ENCODE measurements at places on chromosomes 12 and 14.

DNA sequence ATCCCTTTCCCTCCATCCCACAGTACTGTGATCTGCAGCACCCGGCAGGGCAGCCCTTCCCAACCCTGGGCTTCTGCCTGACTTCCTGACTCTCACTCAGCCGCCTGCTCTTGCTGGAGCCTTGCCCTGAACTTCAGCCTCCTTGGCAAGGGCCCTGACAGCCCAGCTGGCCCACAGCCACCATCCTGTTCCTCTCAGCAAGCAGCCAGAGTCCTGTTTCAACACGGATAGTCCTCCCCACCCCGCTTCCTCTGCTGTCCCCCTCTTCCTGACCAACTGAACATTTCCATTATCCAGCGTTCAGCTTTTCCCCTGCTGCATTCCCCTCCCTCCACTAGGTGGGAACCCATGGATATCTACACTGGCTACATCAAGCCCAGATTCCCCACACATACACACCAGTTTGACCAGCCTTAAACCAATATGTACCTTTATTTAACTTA, 74.0 kb upstream of the MDM1 start:
- DNase-seq, result no peak

DNA sequence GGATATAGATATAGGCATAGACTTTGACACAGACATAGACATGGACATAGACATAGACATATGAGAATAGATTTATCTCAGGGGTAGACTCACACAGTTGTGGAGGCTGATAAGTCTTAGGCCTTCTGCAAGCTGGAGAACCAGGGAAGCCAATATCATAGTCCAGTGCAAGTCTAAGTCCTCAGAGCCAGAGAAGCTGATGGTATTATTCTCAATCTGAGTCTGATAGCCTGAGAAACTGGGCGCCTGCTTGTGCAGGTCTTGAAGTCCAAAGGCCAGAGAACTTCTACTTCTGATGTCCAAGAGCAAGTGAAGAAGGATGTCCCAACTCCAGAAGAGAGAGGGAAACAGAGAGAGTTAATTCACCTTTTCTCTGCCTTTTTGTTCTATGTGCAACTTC, 476.5 kb downstream of the SLC6A15 start:
- DNase-seq, result no peak

DNA sequence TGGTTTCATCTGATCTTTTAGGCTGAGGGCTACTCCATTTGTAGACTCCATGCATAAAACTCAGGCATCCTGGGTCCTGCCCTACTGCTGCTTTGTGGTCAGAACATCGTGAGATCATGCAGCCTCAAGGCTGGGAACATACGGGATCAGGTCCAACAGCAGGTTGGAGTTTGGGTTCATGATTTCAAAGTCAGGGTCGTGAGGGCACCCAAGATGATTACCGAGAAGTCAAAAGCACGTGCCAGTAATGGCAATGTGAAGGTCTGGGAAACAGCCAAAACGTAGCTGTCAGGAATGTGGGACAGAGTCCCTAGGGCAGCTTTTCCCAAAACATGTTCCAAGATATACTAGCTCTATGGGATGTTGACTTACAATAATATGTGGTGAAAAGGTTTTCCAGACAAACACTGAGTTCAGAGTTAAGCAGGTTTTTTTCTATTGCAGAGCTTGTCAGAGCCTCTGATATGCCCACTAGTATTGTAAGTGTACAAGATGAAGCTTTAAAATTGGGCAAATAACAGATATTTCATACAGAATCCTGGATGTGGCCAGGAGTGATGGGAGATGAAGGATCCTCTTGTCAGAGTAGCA, 130.3 kb upstream of the DNM1L start:
- no peak for DNase-seq

GRCh38 chr12:5014269-5014668, 29.4 kb upstream of the KCNA5 start:
- DNase-seq, result no peak

DNA sequence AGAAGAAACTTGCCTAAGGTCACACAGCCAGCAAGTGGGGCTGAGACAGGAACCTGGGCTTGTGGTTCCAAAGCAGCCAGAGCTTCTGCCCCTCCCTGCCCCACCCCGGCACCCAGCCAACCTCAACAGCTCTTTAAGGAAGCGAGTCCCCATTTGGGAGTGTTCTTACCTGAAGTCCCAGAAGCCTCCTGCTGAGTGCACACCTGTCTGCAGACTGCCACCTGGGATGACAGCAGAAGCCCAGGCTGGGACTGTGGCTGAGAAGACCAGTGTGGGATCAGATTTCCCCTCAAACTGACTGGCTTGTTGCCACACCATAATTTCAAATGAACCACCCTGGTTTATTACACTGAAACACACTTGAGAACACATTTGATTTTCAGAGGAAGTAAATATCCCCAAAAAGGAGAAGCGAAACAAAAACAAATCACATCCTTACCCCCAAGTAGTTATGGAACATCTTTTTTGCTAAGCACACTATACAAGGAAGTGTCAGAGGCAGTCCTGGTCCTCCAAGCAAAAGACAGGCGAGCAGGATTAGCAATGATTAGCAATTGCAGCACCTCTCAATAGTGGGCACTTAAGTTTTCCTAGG, 6.3 kb upstream of the RIN3 start:
- peak; percentile 95 for DNase-seq

- DNase-seq, result no peak
Observed at GRCh38 chr12:121806009-121806545, 2.3 kb downstream of the SETD1B start.

DNA sequence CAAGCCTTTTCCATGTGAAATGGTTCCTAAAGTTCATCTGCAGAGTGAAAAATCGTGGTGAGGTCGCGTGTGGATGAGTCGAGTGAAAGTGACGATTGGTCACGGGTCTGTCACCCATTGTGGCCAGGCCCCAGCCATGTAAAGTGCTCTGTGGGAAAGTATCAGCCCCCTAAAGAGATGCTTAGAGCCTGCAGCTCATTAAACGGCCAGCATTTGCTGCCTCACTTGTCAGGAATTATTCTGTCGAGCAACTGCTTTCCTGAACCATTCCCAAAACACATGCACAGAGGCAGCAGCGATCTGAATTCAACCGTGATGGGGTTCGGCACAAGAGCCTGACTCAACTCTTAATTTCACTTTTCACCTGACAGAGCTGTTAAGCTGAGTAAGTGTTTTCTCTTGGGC, 16.0 kb downstream of the DBX2 start:
- no peak for DNase-seq

- no peak for DNase-seq
Observed at GRCh38 chr14:103859416-103860202, 12.2 kb upstream of the PPP1R13B start.

- DNase-seq, result no peak
Observed at GRCh38 chr12:122194804-122195203, 8.7 kb upstream of the B3GNT4 start.

- no peak for DNase-seq
Observed at GRCh38 chr12:102496591-102496990, 16.2 kb upstream of the IGF1 start.

DNA sequence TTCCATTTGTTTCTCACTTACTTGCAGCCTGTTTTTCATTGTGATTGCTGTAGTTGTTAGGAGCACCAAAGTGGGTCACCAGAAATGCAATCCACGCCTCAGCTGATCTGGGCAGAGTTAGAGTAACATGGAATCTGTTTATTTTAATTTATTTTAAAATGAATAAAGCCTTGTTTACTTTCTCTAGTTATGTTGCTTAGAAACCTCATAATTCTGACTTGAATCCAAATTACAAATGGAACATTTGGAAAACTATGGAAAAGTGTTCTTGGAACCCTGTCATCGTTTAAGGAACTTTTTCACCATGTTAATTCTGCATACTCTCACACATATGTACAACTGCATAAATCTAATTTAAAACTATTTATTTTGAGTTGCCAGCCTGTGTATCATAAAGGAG, 92.2 kb upstream of the DAAM1 start:
- DNase-seq, result no peak

GRCh38 chr12:8780389-8780788, 42.0 kb upstream of the A2ML1 start:
- no peak for DNase-seq

DNA sequence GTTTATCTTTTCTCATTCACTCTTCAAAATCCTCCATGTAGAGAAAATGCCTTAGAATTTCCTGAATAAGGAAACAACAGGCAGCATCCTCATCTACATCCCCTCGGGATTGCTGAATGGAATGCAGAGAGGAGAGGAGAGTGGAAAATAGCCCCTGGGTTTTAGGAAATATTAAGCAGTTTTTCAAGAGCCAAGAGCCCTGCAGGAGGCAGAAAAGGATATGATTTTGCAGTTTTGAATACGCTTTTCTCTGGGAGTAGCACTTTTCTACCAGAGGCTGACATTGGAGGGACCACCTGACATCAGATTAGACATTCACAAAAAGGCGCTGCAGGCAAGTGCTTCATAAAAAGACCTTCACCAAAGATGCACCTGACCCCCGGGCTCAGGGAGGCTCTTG, 362.2 kb upstream of the SFSWAP start:
- DNase-seq, result no peak

- DNase-seq, result no peak
Observed at GRCh38 chr12:46963977-46964971, 115.1 kb upstream of the PCED1B start.

DNA sequence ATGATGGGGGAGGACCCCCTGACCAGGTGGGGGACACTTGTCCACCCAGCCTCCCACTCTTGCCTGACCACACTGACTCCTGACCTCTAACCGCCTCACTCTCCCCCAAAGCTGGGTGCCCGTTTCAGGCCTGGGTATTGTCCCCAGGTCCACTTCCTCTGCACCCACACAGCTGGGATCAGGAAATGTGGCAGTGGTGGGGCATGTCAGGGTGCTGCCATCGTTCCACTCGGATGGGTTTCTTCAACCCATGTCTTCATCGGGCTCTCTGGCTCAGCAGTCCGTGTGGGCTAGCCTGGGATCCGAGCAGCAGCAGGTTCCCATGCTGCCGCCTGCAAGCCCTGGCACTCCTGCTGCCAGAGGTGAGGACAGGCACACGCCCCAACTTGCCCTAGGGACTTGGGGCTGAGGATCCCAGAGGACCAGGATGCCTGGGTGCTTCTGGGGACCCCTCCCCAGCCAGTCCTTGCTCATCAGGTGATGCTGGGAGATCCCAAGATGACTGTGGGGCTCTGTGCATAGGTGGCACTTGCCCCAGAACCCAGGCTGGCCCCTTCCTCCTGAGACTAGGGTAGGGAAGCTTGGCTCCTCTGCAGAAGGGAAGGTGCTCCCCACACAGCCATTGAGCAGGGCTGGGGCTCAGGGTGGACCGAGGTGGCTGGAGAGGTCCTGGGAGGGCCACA, 2.9 kb upstream of the CLBA1 start:
- DNase-seq, result no peak

DNA sequence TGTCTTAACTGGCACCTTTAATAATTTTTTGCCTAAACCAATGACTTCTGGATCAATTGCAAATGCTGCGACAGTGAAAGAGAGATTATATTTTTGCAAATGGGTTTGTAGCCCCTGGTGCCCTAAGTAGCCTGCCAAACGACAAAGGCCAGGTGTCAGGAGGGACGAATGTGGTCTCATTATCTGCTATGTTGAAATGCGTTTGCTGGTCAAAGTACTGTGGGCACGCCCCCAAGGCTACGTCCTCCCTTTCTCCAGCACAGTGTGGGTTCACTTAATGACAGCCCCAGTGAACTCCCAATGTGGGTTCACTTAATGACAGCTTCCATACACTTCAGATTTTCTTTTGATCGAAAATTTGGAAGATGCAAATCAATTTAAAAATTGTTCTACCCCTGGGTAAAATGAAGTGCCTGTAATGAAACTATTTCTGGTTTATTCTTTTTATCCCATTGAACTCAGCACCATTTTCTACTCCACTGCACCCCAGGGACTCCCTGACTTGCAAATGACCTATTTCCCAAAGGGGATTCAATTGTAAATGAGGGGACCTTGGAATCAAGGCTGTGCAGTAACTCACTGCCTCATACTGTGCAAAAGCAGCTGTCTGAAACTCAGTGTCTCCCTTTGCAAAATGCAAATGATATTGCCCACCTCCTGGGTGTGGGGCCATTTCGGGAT, 1.4 kb downstream of the SERPINA11 start:
- no peak for DNase-seq

GRCh38 chr12:47802312-47802711, 17.4 kb downstream of the HDAC7 start:
- DNase-seq, result no peak

DNA sequence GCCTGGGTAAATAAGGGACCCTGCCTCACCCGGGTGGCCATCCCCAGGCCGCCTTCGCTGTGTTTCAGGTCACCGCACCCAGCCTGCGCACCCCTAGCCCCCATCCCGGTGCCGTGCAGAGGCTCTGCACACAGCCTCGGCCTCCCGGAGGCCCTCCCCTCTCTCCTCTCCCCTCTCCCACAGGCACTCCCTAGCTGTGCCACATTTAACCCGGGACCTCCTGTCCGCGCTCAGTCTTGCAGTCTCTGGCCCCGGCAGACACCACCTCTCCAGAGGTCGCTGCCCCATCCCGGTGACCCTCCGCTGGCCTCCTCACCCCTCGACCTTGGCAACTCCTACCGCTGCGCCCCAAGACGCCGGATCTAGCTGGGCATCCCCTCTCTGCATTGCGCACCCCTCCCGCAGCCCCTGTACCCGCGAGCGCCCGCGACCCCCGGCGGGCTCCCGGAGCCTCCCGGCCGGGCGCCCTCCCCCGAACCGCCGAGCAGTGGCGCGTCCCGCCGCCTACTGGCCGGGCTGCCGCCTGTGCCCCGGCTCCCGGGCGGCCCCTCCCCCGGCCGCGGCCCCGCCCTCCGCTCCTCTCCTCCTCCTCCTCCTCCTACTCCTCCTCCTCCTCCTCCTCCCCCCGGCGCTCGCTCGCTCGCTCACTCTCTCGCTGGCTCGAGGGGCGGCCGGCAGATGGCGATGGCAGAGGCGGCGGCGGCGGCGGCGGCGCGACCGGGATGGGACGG, 120.7 kb downstream of the AACS start:
- no peak for DNase-seq

DNA sequence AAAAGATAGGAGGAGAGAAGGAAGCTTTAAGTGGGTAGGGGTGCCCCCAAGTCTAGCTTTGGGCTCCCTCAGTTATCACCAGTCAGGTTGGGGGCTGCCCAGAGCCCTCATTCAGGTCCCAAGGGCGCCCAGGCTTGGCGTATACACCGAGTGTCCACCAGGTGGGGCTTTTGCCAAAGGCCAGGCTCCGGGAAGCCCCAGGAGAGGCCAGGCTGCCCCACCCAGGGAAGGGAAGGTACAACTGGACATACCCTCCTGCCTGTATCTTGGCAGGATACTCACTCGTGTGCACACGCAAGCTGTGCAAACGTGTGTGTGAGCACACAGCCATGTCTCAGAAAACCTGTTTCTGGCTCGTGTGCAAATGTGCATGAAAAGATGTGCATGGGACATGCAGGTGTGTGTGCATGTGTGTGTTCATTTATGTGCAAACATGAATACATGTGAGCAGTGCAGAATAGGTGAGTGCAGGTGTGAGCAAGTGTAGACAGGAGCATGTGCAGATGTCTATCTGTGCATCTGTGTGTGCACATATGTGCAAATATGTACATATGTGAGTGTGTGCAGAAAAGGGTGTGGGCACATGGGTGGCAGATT, 103.9 kb upstream of the MYL2 start:
- peak; percentile 18 for DNase-seq

GRCh38 chr12:52630008-52630500, 11.7 kb upstream of the KRT73 start:
- DNase-seq, result no peak

GRCh38 chr12:130568501-130568900, 147.6 kb downstream of the RIMBP2 start:
- no peak for DNase-seq
